Right ventricle myocardium inferior (tissue), 1 donor: ENCODE measurements at places on chromosomes 4 and X.

GRCh38 chr4:78171482-78171881 lies 114.4 kb downstream of the FRAS1 start:
- DNase-seq = no peak

GRCh38 chr4:126395664-126396063 lies 1080.9 kb downstream of the FAT4 start:
- DNase-seq = no peak

- DNase-seq = no peak
Measured at GRCh38 chr4:184317234-184317918, 99.7 kb upstream of the ENPP6 start.

DNA sequence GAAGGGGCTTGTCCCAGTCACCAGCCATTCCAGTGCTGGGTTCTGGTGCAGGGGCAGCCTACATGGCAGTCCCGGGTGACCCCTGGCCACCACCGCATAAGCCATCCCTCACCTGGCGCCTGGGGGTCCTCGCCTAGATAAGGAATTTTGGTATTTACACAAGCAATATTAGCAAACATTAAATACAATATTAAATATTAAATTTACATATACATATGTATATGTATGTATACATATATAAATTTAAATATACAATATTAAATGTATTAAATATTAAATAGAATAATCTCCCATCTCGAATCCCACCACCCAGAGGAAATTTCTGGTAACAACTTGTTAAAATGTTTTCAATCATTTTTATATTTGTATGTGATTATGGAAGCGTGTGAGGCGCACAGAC lies 104.6 kb upstream of the AFAP1 start:
- DNase-seq = no peak

- no peak for DNase-seq
Measured at GRCh38 chr4:78179196-78179595, 122.1 kb downstream of the FRAS1 start.
